ENCODE measurements at places on chromosomes 2 and 18.
A peak's percentile ranks its signal among the peaks of the same experiment; 100 is the strongest.

GRCh38 chr18:48548921-48549320 lies 10.1 kb downstream of the CTIF start:
- no peak for DNase-seq

DNA sequence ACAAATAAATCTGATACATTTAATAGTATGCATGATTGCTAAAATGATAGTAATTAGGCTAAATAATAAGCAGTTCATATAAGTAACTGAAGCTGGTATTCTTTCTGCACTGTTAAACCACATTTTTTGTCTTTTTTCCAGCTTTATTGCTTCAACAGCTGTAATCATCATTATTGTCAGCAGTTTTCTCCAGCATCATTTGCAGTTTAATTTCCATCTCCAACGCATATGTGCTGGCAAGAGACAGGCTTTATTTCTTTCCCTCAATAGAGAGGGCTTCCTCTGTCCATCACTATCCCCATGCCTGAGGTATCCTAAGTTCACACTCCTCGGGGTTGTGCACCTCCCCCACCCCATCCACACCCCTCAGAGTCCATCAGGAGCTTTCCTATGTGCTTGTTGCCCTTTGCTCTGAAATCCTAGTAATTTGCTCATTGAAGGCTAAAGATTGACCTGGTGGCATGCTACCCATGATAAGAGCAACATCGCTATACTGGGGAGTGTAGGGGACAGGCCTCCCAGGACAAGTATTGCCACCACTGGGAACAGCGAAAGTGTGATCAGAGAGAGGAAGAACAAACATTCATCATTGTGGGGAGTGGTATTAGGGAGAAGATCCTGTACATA lies 37.1 kb downstream of the B4GALT6 start:
- DNase-seq, result no peak

GRCh38 chr18:47191961-47192360 lies 15.8 kb upstream of the IER3IP1 start:
- DNase-seq, result no peak

GRCh38 chr2:52976143-52976949 lies 791.3 kb upstream of the CHAC2 start:
- no peak for DNase-seq

- no peak for DNase-seq
Observed at GRCh38 chr2:43377327-43377726, 150.9 kb upstream of the ZFP36L2 start.

DNA sequence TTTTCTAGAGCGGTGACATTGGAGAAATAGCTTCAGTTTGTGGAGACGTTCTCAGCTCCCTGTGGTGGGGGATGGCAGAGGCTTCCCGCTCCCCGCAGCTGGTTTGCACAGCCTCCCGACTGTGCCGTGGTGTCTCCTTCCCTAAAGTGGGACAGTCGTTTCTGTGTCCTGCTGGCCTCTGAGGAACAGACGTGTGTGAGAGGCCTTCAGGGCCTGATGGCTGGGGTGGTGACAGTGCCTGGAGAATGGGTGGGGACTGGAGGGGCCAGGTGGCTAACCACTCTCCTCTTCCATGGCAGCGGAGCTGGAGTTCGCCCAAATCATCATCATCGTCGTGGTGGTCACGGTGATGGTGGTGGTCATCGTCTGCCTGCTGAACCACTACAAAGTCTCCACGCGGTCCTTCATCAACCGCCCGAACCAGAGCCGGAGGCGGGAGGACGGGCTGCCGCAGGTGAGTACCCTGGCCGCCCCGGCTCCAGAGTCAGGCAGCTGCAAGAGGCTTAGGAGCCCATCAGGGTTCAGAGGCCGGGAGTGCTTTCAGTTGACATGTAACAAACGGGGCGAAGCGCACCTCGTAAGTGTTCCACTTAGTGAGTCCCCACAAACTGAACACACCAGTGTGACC lies 105.4 kb downstream of the FAM210A start:
- no peak for DNase-seq

GRCh38 chr2:181781078-181781786 lies 100.9 kb upstream of the NEUROD1 start:
- no peak for DNase-seq

- no peak for DNase-seq
Observed at GRCh38 chr18:25140124-25140961, 211.6 kb downstream of the ZNF521 start.

DNA sequence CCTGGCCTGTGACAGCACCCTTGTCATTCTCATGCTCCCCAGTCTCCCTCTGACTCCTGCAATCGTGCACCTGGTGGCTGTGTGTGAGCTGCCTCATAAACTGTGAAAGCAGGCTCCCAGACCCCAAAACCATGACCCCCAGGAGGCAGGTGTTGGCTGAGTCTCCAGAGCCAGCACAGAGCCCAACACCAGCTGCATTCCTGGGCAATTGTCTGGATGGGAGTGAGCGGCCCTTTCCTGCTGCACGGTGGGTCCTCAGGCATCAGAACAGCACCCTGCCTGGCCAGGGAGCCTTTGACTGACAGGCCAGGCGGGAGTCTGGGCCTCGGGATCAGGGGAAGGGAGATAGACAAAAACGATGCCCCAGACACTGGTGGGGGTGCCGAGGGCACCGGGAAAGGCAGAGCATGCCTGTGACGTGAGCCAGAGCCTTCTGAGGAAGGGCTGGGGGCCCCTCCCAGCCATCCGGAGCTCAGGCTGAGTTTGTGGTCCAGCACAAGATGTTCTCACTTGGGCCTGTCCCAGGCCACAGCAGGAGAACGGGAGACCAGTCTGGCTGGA lies 135.1 kb upstream of the GPC1 start:
- DNase-seq, result no peak

DNA sequence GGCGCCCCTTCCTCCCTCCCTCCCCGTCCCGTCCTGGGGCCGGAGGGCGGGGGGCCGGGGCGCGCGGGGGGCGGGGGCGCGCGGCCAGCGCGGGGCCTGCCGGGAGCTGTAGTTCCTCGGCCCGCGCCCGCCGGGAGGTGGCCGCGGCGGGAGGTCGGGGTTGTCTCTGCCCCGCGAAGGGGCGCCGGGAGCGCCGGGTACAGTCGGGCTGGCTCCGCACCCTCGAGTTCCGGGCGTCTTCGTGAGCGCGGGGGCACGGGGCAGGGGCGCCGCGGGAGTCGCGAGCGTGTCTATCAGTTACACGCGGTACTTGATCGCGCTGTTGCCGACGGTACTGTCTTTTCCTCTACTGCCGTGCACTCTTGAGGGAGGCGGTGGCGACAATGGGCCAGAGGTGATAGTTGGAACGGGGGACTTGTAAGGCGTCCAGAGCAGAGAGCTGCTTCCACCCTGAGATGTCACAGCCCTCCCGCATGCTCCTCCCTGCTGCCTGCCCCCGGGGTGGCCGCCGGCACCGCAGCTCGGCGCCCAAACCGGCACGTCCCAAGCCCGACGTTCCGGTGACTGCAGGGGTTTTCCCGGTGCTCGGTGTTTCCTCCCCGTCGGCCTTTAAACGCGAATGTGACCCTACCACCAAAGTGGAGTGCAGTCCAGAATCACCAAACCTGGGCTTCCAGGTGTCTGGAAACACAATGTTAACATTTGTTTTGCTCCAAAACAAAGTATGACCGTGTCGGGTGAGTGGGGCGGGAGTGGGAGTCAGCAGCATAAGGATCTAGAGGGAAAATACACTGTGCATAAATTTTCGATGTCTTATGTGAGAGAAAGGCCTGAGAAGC lies at the start of gene PRKD3:
TSS of gene PRKD3 (minus strand) at position 48 of the 839 bp plus-strand sequence. CDS start 8,309 bp downstream, outside the sequence.
- peak; percentile 53 for DNase-seq

- no peak for DNase-seq
Observed at GRCh38 chr2:174924061-174924693, 81.0 kb downstream of the CHN1 start.
